ENCODE measurements at places on chromosomes 16 and 17.

GRCh38 chr16:8713635-8714172, 39.3 kb downstream of the ABAT start:
- no peak for DNase-seq

GRCh38 chr17:1032391-1032790, 35.5 kb downstream of the TIMM22 start:
- DNase-seq: no peak

DNA sequence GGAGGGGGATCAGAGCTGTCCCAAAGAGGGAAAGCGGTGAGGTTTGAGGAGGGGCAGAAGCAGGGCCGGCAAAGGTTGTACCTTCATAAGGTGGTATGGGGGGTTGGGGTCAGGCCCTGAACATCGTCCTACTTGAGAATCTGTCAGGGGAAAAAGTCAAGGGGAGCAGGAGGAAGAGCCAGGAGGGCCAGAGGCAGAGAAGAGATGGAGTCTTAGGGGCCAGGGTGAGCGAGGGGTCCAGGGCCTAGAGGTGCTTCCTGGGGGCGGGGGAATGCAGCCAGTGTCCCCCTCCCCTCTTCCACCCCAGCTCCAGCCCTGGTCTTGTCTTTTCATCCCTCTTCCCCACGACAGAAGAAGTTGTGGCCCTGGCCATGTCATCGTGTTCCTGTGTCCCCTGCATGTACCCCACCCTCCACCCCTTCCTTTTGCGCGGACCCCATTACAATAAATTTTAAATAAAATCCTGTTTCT, 1.3 kb upstream of the PRRT2 start:
- DNase-seq: no peak

DNA sequence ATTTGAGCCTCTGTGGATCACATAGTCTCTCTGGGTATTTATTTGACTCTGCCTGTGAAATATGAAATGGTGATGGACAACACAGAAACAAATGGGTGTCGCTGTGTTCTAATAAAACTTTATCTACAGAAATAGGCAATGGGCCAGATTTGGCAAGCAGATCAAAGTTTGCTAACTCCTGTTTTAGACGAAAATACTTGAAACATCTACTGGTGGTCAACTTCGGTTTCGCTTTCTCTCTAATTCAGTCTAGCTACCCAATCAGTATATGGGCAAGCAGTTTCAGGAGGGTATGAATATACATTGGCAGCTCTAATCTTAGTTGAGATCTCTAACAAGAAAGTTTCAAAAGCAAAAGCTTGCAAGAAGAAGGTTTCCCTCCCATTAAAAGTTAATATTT, 60.1 kb upstream of the DYNLRB2 start:
- DNase-seq: no peak

DNA sequence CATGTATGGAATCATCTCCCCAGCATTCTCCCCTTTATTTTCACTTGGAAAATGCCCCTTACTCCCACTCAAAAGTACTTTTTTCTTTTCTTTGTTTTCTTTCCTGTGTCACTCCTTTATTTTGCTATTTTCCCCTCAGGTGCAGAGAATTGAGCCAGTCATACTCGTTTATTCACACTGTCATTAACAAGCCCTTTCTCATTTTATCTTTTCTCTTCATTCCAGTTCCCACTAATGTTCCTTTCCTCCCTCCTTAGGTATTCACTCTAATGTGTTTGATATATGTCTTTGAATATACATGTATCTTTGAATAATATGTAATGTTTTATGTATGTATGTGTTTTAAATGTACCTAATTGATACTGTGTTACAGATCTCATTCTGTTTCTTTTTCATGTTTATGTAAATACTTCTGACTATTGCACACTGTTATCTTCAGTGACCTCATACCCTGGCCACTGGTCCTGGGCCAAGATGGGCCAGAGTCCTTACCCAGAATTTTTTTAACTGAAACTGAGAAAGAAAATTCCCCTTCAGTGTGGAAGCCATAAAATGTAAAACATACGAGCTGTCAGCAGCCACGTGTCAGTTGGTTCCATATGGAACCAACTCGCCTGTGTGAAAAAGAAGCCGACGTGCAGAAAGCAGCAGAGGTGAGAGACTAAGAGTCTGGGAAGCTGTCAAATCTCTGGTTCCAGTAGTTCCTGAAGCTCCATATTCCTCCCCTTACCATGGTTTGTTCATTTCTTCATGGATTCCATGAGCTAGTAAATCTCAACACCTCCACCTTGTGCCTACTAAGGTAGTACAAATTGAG, 5.8 kb downstream of the SRR start:
- DNase-seq: no peak
